ENCODE measurements at places on chromosomes 16 and 17.
A peak's percentile ranks its signal among the peaks of the same experiment; 100 is the strongest.

DNA sequence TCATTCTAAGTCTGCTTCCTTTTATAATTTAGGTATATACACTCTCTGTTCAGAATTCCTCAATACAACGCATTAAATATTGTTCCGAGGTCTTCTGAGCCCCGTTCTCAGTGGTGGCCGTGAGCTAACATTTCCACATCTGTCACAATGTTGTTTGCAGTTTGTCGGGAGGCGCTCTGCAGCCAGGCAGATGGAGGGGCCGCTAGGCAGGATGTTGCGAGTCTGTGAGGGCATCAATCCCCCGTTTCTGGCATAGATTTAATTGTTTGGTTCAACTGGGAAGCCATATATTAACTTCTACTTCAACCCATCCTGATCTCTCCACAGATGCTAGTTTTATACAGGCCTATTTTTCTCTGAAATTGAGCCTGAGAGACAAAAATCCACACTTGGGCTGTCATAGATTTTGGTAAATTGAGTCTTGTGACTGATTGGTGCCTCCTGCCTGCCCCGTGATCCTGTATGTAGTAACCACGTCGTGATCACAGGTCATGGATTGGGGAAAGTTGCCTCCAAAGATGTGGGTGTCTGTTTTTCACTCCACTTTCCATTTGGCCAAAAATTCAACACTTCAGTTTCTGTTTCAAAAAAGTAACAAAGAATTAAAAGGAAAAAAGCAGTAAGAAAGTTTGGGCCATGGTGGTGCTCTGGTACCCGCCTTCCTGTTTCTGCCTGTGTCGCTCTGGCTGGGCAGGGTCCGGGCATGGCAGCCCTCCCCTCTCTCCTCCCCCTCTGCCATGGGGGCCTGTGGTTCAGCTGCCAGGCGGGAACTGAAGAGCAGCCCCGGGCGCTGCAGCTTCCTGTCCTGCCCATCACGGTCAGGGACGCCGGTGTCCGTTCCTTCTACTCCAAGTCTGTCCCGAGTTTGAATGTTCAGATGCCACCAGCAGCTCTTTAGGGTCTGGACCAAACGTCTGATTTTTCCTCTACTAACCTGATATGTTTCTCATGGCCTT lies 41.5 kb downstream of the RPTOR start:
- H3K4me1 ChIP-seq: no peaks in the 10 kb centered on the region
- H3K36me3 ChIP-seq: no peaks in the 10 kb centered on the region

DNA sequence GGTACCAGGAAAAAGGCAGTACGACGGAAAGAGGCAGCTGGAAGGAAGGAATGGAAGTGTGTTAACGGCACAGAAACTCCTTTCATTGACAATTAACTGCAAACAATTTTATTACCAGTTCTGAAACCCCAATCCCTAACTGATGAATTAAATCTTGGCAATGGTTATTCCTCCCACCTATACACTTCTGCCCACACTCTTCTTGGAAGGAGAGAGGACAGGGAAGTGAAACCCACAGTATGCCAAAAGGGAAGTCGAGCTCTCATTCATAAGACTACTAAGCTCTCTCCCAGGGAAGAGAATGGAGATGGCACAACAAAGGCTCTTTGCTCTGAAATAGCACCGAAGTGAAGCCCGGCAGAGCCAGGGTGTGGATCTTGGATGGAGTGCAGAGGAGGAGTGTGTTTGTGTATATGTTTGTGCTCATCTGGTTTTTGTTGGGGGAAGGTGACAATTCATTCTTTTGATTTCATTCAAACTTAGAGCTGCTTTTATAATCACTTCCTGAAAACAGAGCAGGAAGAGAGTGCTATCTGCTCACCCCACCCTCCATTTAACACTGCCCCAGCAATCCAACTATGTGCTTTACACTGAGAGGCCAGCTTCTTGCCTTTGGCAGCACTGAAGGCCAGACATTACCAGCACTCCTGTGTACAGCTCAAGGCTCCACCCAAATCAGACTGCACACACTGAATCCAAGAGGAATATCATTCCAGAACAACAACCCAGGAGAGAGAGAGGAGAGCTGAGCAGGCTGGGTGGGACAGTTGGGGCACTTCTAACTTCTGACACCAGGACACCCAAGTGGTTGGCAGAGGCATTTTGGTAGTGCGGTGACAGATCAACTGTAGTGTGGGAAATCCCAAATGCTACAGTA lies 68.7 kb downstream of the HIC1 start:
- peak overlapping the region; percentile 74 for H3K27ac ChIP-seq
- no peak for DNase-seq
- no peaks in the 10 kb centered on the region for H3K36me3 ChIP-seq
- H3K4me3 ChIP-seq: no peak overlapping the region

DNA sequence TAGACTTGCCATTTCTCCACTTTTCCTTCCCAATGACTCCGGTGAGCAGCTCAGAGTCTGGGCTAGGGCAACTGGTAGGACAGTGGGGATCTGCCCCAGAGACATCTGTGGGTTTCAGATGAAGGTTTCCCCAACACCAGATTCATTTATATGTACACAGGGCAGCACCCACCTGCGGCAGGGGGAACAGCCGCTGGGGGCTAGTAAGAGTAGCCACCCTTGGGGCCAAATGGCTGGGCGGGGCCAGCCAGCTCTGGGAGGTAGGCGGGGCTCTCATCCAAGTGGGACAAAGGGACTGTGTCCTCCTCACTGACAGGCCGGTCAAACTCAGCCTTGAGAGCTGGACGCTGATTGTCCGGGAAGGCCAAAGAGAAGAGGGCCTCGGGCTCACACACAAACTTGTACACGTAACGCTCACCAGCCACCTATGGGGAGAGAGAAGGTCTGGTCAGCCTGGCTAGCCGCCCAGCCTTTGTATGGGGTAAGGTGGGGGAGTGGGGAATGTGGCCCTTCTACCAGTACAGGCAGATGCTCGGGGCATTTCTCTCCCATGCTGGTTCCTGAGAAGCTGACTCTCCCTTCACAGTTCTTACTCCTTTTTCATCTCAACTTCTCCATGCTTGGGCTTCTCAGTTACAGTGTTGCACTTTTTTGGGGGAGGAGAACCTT lies 17.7 kb downstream of the ETV4 start:
- no peaks in the 10 kb centered on the region for H3K27me3 ChIP-seq
- H3K4me1 ChIP-seq: peaks cover 7% of the 10 kb centered on the region
- peaks cover 5% of the 10 kb centered on the region for H3K36me3 ChIP-seq
- DNase-seq: peak; percentile 43
- no peak overlapping the region for H3K27ac ChIP-seq

DNA sequence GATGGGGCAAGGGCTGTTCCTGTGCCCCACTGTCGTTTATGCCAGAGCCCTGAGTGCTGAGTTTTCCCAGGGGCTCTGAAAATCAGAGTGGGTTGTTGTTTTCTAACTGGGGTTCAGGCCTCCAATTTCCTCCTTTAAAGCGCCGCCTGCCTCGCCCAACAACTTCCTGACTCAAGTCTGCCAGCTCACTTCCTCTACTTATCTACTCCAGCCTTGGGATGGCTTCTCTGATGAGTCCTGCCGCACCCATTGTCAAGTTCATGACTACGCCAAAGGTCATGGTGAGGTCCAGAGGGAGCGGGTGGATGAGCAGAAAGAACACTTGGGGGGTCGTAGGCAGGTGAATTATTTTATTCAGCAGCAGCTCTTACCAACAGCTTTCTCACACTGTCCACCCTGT lies 104.7 kb downstream of the UTP18 start:
- H3K27me3 ChIP-seq: no peaks in the 10 kb centered on the region
- no peaks in the 10 kb centered on the region for H3K36me3 ChIP-seq
- H3K27ac ChIP-seq: no peak overlapping the region
- no peak overlapping the region for H3K4me3 ChIP-seq
- H3K4me1 ChIP-seq: no peaks in the 10 kb centered on the region

- H3K4me1 ChIP-seq: no peaks in the 10 kb centered on the region
- H3K27ac ChIP-seq: no peak overlapping the region
- no peak overlapping the region for H3K4me3 ChIP-seq
- H3K27me3 ChIP-seq: no peaks in the 10 kb centered on the region
Measured at GRCh38 chr16:22763437-22764080, 50.4 kb upstream of the HS3ST2 start.

GRCh38 chr16:83660282-83660681 lies 147.5 kb upstream of the HSBP1 start:
- no peaks in the 10 kb centered on the region for H3K27me3 ChIP-seq
- no peaks in the 10 kb centered on the region for H3K4me1 ChIP-seq
- H3K36me3 ChIP-seq: no peaks in the 10 kb centered on the region
- no peak overlapping the region for H3K4me3 ChIP-seq

DNA sequence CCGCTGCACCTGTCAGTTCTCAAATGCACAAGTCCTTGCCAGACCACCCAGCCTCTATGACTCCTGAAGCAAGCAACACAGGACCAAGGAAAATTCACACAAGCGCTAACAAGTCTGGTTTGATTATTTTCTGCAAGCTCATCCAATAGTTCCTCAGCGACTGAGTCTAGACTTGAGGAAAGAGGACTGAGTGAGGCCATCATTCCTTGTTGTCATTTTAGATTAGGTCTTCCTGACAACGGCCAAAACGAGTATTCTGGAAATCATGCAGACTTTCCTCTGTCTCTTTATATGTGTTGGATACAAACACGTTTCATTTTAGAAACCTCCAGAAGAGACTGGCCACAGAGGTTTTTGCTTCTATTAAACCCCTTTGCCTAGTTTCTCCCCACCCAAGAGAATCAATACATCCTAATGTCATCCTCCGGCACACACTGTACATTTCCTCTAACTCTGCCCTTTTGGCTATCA lies 561 bp downstream of the CCDC47 start:
- no peaks in the 10 kb centered on the region for H3K36me3 ChIP-seq
- H3K27me3 ChIP-seq: no peaks in the 10 kb centered on the region
- H3K27ac ChIP-seq: peak overlapping the region; percentile 99

GRCh38 chr16:85615014-85615851 lies 2.1 kb downstream of the GSE1 start:
- H3K4me3 ChIP-seq: no peak overlapping the region
- no peaks in the 10 kb centered on the region for H3K4me1 ChIP-seq
- H3K36me3 ChIP-seq: no peaks in the 10 kb centered on the region
- no peaks in the 10 kb centered on the region for H3K27me3 ChIP-seq

DNA sequence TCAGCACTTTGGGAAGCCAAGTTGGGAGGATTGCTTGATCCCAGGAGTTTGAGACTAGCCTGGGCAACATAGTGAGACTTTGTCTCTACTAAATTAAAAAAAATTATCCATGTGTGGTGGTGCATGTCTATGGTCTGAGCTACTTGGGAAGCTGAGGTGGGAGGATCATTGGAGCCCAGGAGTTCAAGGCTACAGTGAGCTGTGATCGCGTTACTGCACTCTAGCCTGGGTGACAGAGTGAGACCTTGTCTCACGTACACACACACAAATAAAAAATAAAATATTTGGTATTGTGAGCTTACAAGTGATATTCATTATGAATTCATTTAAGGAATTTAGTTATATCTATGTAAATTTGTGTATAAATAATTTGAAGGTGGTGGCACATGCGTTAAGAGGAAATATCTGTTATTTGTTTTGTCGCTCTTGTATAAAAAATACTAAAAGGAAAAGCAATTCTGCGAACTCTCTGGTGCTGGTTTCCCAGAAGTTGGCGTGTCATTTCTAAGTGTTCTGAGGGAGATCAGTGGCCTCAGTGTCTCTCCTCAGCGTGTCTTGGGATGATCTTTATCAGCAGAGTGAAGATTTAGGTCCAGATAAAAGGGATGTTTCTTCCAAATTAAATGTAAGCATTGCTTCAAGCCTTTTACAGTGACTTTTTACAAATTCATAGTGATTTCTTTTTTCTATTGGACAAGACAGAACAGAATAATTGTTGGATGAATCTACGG lies 187.6 kb downstream of the FTO start:
- no peak overlapping the region for H3K27ac ChIP-seq
- H3K4me1 ChIP-seq: peaks cover 3% of the 10 kb centered on the region
- H3K27me3 ChIP-seq: no peaks in the 10 kb centered on the region
- no peak for DNase-seq
- no peak overlapping the region for H3K4me3 ChIP-seq

GRCh38 chr17:13587487-13588338 lies 14.0 kb downstream of the HS3ST3A1 start:
- H3K4me3 ChIP-seq: no peak overlapping the region
- DNase-seq: no peak
- H3K27me3 ChIP-seq: no peaks in the 10 kb centered on the region
- no peak overlapping the region for H3K27ac ChIP-seq
- H3K36me3 ChIP-seq: no peaks in the 10 kb centered on the region

- no peak for DNase-seq
- H3K27me3 ChIP-seq: no peaks in the 10 kb centered on the region
- no peak overlapping the region for H3K4me3 ChIP-seq
- no peaks in the 10 kb centered on the region for H3K36me3 ChIP-seq
- no peaks in the 10 kb centered on the region for H3K4me1 ChIP-seq
- no peak overlapping the region for H3K27ac ChIP-seq
Measured at GRCh38 chr16:17780181-17780580, 309.4 kb upstream of the XYLT1 start.

- H3K36me3 ChIP-seq: peaks cover 33% of the 10 kb centered on the region
- H3K27ac ChIP-seq: no peak overlapping the region
- no peaks in the 10 kb centered on the region for H3K27me3 ChIP-seq
- H3K4me1 ChIP-seq: no peaks in the 10 kb centered on the region
Measured at GRCh38 chr16:50227120-50227519, 39.2 kb upstream of the ADCY7 start.

- H3K36me3 ChIP-seq: no peaks in the 10 kb centered on the region
- no peaks in the 10 kb centered on the region for H3K4me1 ChIP-seq
- H3K27me3 ChIP-seq: no peaks in the 10 kb centered on the region
- peak; percentile 79 for DNase-seq
Measured at GRCh38 chr16:58500430-58501241, 693 bp downstream of the NDRG4 start.

DNA sequence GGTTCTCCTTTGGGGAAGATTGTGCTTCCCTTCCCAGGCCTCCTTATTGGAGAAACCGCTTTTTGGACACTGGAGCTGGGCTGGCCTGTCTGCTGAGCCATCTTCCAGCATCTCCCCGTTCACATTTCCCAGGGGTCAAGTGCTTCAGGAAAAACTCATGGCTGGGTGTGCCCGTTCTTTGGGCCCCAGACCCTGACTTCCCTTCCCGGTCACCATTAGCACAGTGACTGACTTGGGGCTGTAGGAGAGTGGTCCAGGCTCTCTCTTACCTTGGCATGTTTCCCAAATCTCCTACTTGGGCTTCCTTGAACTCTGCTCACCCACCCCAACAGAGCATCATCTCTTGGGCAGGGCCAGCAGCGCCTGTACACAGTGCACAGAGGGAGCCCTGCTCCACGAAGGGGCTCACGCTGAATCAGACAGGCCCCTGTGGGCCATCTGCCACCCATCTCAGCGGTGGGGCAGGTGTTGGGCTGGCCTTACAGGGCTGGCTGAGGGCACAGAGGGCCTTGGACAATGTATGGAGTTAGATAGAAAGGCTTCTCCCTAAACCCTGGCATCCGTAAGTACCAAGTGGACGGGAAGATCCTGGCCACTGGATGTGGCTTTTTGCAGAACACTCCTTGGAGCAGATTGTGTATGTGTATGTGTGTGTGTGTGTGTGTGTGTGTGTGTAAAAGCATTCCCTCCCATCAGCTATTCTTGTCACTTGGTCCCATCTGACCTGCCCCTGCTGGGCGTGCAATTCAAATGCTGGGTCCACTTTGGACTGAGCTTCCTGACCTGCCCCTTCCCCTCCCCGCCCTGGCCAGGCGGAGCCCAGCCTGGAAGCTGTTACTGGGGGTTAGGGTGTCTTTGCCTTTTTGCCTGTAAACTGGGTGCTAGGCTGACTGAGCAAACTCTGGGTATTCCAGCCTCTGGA lies 24.9 kb upstream of the CDC42EP4 start:
- no peak overlapping the region for H3K27ac ChIP-seq
- H3K27me3 ChIP-seq: no peaks in the 10 kb centered on the region
- DNase-seq: no peak
- no peak overlapping the region for H3K4me3 ChIP-seq

- no peak overlapping the region for H3K27ac ChIP-seq
- no peak overlapping the region for H3K4me3 ChIP-seq
- H3K36me3 ChIP-seq: no peaks in the 10 kb centered on the region
Measured at GRCh38 chr17:5812590-5812989, 228.3 kb upstream of the NLRP1 start.

Data from kidney (tissue), 22 donors.